ENCODE measurements at places on chromosomes 4 and X.

- DNase-seq, result no peak
These were observed 64.3 kb upstream of the HELT start for GRCh38 chr4:184953971-184954370.

- DNase-seq, result no peak
These were observed 138.6 kb downstream of the AMELX start for GRCh38 chrX:11431786-11432185.

DNA sequence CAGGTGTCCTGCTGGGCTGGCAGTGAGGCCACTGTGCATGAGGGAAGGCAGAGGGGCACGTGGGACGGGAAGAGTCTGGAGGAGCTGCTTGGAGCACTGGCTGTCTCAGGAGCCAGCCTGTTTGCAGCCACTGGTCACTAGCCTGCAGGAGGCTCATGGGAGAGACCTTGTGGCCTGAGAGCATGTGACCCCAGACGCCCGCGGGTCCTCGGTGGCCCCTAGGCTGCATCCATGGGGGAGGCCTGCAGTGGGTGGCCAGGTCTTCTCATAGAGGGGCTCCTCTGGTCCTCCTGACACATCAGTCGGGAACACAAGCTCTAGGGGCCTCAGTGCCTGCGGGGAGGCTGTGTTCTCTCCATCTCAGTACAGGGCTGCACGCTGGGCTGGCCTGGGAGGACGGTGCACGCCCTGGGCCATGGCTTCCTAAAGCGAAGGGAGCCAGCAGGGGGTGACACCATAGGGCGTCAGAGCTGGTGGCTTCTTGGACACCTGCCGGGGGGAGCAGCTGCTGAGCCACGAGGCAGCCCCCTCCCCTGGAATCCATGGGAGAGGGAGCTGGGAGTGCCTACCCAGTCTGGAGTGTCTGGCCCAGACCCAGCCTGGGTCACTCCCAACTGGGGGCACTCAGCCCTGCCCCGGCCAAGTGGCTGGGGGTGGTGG is 12.3 kb downstream of the NAT8L start:
- no peak for DNase-seq

DNA sequence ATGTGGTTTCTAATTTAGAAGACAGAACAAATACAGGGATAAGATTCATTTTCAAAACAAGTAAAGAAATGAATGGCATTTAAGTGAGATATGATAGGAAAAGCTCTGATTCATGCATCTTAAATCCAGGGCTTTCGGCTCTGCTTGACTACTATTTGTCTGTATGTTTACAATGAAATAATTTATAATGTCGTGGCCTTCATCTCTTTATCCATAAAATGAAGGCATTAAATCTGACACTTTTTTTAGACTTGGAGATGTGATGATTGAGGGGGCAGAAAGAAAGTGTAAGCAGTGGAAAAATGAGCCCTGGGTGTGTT is 115.7 kb upstream of the KIT start:
- no peak for DNase-seq

- no peak for DNase-seq
These were observed 101.6 kb downstream of the FAM193A start for GRCh38 chr4:2637956-2638552.

- DNase-seq, result no peak
These were observed 72.9 kb upstream of the GUCY1A1 start for GRCh38 chr4:155593793-155594192.

- DNase-seq, result no peak
These were observed 80.5 kb upstream of the PPARGC1A start for GRCh38 chr4:23970201-23970850.

GRCh38 chr4:20591571-20591970 is 108.7 kb upstream of the PACRGL start:
- no peak for DNase-seq

DNA sequence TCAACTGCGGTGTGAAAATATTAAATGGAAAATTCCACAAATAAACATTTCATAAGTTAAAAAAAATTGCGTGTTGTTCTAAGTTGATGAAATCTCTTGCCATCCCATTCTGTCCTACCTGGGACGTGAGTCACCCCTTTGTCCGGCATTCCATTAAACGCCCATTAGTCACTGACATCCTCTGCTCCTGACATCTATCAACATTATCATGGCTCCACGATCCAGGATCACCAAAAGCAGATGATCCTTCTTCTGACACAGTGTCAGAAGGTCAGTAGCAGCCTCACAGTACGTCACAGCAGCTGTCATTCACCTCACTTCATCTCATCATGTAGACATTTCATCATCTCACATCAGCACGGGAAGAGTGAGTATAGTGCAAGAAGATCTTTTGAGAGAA is 125.7 kb downstream of the ZNF827 start:
- no peak for DNase-seq

GRCh38 chr4:77734928-77735327 is 84.2 kb downstream of the CNOT6L start:
- peak; percentile 27 for DNase-seq

GRCh38 chrX:30308263-30309138 is 689 bp downstream of the NR0B1 start:
- DNase-seq, result no peak

DNA sequence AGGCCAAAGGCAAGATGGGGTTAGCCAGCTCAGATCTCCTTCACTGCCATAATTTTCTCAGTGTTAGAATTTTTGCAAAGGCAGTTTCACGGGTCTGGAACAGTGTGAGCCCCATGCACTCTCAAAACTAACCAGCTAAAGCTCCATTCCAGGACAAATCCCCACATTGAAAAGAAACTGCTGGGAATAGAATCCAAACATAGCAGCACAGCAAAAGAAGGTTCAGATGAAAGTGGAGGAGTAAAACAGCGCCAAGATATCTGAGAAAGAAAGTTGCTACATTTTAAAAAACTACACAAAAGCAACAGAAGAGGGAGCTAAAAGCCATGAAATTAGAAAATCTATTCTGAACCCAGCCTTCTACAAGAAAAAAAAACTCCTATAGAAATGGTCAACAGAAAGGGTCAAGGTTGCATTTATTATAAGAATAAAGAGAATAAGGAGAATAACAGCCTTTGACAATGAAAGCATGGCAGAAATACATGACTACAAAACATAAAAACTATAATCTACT is 39.6 kb upstream of the SLC7A3 start:
- no peak for DNase-seq

- DNase-seq, result no peak
These were observed 89.3 kb upstream of the MAML3 start for GRCh38 chr4:140243278-140243753.

GRCh38 chrX:20521222-20521621 is 254.5 kb upstream of the RPS6KA3 start:
- no peak for DNase-seq

- DNase-seq, result no peak
These were observed 120.3 kb downstream of the RASL11B start for GRCh38 chr4:52982255-52982945.

- no peak for DNase-seq
These were observed 333.2 kb upstream of the ATOH1 start for GRCh38 chr4:93495346-93495745.

Measured in activated CD4-positive, alpha-beta T cell treated with anti-CD3 and anti-CD28 coated beads, Interleukin-2, amount 50 U/mL, for 48 hours (primary cell).